ENCODE measurements at places on chromosomes 7 and 10.
A peak's percentile ranks its signal among the peaks of the same experiment; 100 is the strongest.

DNA sequence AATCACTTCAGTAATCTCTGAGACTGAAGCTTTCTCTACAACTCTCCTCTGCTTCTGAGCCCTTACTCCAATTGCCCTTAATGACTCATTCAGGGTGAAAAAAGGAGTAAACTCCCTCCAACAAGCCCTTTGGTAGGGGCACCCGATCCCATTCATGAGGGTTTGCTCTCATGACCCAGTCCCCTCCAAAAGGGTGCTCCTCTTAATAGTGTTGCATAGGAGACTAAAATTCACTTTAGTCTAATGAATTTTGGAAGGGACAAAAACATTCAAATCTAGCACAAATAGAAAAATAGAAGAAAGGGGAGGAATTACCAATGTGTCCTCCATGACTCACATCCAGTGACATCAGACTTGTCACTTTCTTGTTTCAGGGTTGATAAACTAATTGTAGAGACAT, 66.2 kb upstream of the CCNY start:
- no peak for DNase-seq

DNA sequence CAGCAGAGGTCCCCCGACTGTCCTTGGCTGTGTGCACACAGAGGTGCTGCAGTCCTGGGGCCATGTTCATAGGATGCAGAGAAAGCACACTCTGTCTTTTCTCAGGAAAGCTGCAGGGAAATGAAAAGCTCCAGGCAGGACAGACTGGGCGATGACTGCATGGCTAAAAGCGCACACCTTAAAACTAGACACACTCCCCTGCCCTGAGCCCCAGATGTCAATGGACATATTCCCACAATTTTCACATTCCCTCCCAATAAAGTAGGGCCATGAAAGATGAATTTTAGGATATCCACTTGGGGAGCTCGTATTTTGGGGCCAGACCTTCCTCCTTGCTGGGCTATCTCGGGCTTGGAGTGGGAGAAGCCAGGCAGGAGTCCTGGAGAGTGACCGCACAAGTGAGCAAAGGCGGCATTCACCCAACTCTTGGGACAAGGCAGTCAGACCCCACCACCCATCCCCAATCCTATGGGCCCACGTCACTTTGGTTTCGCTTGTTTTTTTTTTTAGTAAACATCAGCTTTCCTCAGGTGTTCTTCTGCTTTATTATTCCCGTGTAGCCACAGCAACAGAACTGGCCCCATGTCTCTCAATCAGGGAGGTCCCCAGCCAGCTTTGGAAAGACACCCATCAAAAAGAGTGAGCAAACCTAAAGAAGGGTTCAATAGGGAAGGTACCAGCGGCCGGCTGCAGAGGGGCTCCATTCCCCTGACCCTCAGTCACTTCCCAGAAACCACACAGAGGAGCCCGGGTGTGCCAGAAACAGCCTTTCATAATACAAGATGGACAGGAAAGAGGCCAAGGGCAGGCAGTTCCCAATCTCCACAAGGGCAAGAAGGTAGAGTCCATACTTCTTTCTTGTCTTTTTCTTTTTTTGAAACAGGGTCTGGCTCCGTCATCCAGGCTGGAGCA, 12.7 kb downstream of the GPRIN2 start:
- DNase-seq, result peak; percentile 23

- no peak for DNase-seq
Observed at GRCh38 chr7:47427051-47427643, 154.8 kb downstream of the TNS3 start.

DNA sequence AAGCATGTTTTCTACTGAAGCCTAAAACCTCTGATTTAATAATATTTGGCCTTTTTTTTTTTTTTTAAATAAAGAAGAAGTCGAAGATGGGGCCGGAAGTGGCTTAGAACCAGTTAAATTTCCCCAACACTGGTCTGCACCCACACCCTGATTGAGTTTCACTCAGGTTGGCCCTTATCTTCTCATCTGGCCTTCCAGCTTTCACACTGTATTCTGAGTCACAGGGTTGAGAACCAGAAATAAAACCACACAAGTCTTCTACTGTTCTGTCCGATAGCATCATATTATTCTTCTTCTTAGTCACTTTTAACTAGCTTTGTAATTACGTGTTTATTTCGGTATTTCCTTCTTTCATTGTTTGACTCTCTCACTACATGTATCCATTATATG, 9.9 kb downstream of the ZNF365 start:
- peak; percentile 35 for DNase-seq

DNA sequence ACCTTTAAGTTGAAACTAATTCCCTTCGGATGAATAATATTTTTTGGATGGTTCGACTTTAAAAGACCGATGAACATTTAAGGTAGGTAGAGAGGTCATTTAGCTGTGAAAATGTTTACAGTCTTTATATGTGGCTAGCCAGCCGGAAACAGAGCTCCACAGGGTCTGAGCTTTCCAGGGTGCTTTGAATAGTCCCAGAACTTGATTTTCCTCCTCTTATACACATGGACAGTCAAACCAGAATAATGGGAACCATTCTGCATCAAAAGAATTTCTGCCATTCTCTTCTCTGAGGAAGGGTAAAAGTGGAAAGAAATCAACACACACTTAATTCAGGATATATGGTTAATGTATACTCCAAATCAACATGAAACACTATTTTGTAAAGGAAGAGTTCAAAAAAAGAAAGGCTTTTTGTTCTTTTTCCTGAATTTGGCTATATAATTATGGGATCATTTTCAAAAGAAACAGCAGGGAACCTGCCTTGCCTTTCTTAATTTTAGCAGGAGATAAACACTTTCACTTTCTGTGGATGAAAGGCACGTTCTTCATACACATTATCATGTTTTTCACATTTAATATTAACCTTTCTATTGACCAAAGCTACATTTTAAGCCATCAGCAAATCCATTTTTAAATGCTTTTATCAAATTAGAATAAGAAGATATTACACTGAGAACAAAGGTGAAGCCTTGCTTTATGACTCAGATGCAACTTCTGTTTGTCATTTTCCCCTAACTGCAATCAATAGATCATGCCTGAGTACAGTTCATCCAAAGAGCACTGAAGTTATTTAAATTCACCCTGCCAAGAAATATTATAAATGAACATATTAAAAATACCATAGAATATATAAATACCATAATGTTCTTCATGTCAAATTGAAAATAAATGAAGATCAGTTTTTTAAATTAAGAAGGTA, 307.3 kb downstream of the THSD7A start:
- DNase-seq, result no peak

GRCh38 chr7:94031865-94032264, 27.7 kb upstream of the BET1 start:
- DNase-seq, result no peak

- no peak for DNase-seq
Observed at GRCh38 chr7:120276720-120277119, 3.7 kb downstream of the KCND2 start.

DNA sequence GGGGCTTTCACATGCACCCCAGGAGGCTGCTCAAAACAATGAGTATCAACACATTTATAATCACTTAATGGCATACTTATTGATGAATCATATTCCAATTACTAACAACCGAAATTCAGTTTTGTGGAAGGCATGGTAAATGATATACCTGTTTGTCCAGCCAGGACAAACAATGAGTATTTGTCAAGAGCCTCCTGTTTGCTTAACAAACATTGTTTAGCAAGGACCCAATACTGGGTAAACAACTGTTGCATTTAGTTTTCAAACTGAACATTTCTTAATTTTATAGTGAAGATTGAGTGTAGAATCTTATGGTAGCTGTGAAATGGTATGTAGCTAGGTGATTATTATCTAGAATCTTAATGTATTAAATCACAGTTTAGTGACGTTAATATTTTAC, 473.7 kb downstream of the ATRNL1 start:
- no peak for DNase-seq

DNA sequence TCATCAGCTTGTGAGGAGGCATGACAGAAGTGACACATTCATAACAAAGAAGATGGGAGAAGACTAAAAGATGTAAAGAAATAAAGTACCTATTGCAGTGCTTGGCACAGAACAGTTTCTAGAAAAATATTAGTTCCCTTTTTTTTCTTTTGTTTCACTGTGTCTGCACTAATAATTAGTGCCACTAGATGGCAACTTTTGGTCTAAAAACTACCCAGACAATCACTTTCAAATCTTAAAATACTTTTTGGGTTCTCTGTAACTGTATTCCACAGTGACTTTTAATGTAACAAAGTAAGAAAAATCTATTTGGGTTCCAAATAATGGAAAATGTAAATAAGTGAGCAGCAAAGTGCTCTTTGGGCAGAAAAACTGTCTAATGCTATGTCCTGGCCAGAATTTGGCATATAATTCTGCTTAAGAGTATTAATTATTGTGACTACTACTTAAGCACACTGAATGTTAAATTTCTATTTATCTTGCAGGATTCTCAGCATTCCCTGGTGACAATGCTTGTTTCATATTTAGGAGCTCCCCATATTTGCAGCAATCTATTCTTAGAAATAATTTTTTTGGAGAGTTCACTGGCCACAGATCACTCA, 134.8 kb upstream of the KIF5B start:
- DNase-seq, result no peak

DNA sequence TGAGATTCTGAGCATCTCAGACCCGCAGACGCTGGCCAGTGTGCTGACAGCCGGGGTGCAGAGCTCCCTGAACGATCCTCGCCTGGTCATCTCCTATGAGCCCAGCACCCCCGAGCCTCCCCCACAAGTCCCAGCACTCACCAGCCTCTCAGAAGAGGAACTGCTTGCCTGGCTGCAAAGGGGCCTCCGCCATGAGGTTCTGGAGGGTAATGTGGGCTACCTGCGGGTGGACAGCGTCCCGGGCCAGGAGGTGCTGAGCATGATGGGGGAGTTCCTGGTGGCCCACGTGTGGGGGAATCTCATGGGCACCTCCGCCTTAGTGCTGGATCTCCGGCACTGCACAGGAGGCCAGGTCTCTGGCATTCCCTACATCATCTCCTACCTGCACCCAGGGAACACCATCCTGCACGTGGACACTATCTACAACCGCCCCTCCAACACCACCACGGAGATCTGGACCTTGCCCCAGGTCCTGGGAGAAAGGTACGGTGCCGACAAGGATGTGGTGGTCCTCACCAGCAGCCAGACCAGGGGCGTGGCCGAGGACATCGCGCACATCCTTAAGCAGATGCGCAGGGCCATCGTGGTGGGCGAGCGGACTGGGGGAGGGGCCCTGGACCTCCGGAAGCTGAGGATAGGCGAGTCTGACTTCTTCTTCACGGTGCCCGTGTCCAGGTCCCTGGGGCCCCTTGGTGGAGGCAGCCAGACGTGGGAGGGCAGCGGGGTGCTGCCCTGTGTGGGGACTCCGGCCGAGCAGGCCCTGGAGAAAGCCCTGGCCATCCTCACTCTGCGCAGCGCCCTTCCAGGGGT, 703 bp downstream of the RBP3 start:
- DNase-seq, result peak; percentile 22

DNA sequence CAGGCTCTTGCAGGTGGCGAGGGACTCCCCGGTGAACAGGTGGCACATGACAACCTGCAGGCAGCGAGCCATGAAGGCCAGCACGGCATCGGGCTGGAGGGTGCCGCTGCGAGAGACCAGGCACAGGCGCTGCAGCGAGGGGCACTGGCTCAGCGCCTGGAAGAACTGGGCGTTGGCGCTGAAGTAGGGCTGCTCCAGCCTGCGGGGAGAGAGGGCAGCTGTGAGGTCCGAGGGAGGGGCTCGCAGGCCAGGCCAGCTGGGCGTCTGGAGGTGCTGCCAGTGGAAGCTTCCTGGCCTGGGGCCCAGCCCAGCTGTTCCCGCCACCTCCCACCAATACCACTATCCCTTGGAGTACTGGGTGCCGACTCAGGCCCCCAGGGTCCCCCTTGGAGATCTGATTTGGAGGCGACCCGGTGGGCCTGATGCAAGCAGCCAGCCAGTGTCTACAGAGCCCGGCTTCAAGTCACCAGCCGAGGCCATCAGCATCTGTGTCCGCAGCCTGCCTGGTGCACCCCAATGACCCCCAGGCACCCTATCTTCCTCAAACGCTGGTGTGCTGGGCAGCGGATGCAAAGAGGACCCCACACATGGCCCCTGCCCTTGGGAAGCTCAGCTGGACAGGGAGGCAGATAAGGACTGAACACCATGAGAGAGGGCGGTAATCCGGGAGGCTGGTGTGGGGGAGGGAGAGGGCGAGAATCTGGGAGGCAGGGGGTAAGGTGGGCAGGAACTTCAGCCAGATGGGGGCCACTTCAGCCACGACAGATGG, 67.8 kb upstream of the TNRC18 start:
- DNase-seq, result no peak

GRCh38 chr7:47991270-47991669, 11.9 kb upstream of the HUS1 start:
- no peak for DNase-seq

- DNase-seq, result no peak
Observed at GRCh38 chr7:149716932-149717307, 56.5 kb downstream of the ZNF467 start.

DNA sequence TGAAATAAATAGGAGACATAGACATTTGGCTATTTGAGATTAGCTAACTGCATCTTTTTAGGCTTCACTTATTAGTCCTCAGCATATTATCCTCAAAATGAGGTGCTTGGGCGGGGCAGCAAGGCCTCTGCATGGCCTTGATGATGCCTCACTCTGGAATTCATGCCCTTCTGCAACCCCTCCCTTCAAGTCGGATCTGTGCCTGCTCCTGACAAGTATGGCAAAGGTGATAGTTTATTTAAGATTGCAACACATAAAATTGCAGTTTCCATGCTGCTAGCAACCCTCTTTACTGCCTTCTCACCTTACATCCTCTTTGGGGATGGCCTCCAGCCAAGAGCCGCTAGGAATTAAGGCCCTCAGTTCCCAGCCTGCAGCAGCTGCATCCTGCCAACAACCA, 241.3 kb upstream of the ADARB2 start:
- no peak for DNase-seq

- DNase-seq, result no peak
Observed at GRCh38 chr10:127449490-127449889, 99.6 kb upstream of the NPS start.

DNA sequence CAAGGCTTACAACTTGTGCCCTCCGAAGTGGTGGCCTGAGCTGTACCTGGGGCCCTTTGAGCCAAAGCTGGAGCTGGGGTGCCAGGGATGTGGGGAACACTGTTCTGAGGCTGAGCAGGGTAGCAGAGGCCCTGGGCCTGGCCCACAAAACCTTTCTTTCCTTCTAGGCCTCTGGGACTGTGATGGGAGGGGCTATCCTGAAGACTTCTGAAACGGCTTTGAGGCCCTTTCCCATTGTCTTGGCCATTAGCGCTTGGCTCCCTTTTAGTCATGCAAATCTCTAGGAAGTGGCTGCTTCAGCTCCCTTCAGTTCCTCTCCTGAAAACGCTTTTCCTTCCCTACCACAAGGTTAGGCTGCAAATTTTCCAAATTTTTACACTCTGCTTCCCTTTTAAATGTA, 16.8 kb upstream of the CRYGN start:
- DNase-seq, result no peak

- no peak for DNase-seq
Observed at GRCh38 chr10:33355274-33355673, 20.8 kb upstream of the NRP1 start.

All from activated CD4-positive, CD25-positive, alpha-beta regulatory T cell treated with anti-CD3 and anti-CD28 coated beads, Interleukin-2, amount 50 U/mL, for 72 hours (primary cell).